ENCODE measurements at places on chromosomes 7 and 10.
A peak's percentile ranks its signal among the peaks of the same experiment; 100 is the strongest.

- peak; percentile 67 for DNase-seq
Measured at GRCh38 chr7:51054231-51054630, 262.4 kb downstream of the COBL start.

DNA sequence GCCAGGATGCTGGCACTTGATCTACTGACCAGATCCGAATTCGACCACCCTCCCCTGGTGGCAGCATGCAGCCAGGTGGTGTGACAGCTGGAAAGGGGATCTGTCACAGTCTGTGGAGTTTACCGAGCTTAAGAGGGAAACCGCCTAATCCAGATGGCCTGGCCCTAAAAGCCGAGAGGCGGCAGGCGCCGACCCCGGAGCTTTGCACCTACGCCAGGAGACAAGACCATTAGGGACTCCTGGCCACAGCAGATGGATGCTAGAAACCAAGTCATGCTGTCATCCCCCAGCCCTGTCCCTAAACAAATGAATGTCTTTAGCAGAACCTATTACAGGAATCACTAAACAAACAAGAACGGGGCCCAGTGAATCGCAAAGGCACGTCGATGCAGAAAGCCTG, 27.7 kb downstream of the RCC1L start:
- no peak for DNase-seq

- DNase-seq: no peak
Measured at GRCh38 chr10:57303566-57303965, 942.5 kb upstream of the ZWINT start.

GRCh38 chr10:15262036-15262713, 93.7 kb upstream of the NMT2 start:
- DNase-seq: peak; percentile 33

GRCh38 chr7:116717137-116717536, 45.1 kb downstream of the MET start:
- no peak for DNase-seq

DNA sequence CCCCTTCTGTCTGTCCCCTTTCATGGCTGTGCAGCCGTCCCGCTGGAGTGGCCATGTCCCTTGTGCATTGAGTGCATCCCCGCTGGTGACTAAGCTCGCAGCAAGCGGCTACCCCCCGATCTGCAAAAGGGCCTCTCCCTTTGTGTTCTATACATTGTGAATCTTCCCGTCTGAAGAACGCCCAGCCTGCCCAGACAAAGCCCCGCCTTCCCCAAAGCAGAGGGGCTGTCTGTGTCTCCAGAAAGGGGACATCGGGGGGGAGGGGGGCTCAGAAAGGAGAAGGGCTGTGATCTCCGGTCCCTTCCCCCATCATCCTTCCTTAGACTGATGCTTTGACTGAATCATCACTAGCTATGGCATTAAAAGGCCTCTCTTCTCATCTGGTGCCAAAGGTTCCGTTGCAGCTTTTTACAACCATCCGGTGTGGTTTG, 11.9 kb downstream of the NPTX2 start:
- no peak for DNase-seq

DNA sequence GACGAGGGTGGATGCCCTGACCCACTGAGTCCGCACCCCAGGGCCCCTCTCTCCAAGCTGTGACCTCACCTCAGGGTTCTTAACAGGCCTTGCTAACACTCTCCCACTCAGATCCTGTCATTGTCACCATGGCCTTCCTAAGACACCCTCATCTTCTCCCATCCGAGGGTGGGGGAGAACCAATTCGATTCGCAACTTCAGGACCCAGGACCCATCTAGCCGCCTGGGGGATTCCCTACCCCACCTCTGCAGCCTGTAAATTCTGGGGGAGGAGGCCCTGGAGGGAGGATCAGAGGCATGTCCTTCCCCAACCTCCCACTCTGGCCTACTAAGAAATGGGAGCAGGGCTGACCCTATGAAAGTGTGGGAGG, 17.4 kb downstream of the TRIM8 start:
- DNase-seq: no peak

Data from thyroid gland (tissue), 4 donors.